Stimulated activated CD4-positive, alpha-beta T cell treated with anti-CD3 and anti-CD28 coated beads, Interleukin-4, amount 100 ng/mL, for 24 hours (primary cell): ENCODE measurements at places on chromosomes 16 and 17.
A peak's percentile ranks its signal among the peaks of the same experiment; 100 is the strongest.

- DNase-seq: peak; percentile 61
Observed at GRCh38 chr17:27756467-27757371, 43.6 kb downstream of the NOS2 start.

- no peak for DNase-seq
Observed at GRCh38 chr17:18028114-18028951, 10.6 kb downstream of the ATPAF2 start.

DNA sequence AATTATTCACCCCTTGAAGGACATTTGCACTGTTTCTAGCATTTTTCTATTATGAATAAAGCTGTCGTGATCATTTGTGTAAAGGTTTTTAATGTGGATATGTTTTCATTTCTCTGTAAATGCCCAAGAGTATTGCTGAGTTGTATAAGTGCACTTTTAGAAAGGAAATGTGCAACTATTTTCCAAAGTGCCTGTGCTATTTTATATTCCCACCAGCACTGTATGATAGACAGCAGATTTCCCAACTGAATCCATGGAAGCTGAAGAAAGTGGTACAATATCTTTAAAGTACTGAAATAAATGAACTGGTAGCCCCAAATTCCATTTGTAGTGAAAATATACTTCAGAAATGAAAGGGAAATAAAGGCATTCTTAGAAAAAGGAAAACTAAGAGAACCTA lies 238.4 kb downstream of the BCAS3 start:
- DNase-seq: no peak

- DNase-seq: peak; percentile 25
Observed at GRCh38 chr17:75153780-75154194, 525 bp downstream of the JPT1 start.

DNA sequence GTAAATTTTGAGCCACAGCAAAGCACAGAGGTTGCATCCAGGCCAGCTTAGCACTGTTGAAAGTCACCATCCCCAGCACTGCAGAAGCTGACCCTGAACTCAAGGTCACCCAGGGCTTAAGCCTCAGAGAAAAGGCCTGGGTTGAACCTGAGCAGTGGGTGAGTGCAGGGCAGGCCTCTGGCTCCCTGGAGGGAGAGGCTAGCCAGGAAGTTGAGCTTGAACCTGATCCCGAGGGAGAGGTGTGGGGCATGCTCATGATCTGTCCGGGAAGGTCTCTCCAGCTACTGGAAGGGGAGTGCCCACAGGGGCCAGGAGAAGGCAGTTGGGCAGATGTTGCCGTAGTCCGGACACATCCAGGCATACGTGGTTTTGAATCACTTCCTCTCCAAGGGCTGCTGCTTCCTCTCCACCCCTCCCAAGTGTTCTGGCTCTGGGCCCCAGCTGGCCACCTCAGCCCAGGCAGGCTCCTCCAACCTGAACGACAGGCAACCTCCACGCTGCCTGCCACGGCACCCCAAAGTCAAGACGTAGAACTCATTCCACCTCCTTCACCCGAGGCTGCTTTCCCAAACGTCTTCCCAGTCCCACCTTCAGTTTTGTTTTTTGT lies 18.4 kb downstream of the CARHSP1 start:
- no peak for DNase-seq

DNA sequence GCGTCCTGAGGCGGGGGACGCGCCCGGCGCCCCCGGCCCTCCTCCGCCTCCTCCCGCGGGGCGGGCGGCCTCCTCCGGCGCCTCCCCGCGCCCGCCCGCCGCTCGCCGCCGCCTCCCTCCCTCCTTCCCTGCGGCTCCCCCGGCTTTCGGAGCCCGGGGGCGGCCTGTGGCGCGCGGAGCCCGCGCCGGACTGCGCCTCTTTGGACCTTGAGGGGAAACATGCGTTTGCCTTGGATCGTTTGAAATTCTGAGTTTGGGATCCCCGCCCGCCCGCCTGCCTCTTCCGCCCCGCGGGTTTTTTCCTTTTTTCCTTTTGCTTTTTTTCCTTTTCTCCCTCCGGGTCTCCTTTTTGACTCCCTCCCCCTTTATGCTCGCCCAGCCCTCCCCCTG lies 390 bp downstream of the ZNRF1 start:
- peak; percentile 21 for DNase-seq

DNA sequence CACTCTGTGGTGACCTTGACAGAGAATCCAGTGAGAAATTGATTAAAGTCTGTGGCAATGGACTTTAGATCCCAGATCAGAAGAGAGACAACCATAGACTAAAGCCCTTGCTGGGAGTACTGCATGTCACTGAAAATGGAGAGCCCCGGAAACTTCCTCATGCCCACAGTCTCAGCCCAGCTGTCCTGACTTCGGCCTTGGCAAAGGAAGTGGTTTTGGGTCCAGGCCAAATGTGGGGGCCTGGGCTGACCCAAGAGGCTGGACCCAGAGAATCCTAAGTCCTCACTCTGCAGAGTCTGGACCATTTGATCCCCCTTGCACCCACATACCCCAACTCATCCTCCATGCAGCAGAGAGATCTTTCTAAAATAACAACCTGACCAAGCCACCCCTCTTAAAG lies 4.7 kb upstream of the BEAN1 start:
- no peak for DNase-seq

GRCh38 chr16:27722892-27723450 lies 173.0 kb downstream of the KATNIP start:
- no peak for DNase-seq

GRCh38 chr17:79136596-79136995 lies 62.0 kb downstream of the ENGASE start:
- DNase-seq: no peak

- peak; percentile 25 for DNase-seq
Observed at GRCh38 chr17:75152922-75153779, 1.2 kb downstream of the JPT1 start.

- no peak for DNase-seq
Observed at GRCh38 chr16:35409503-35409902, 1950.1 kb downstream of the TP53TG3F start.

DNA sequence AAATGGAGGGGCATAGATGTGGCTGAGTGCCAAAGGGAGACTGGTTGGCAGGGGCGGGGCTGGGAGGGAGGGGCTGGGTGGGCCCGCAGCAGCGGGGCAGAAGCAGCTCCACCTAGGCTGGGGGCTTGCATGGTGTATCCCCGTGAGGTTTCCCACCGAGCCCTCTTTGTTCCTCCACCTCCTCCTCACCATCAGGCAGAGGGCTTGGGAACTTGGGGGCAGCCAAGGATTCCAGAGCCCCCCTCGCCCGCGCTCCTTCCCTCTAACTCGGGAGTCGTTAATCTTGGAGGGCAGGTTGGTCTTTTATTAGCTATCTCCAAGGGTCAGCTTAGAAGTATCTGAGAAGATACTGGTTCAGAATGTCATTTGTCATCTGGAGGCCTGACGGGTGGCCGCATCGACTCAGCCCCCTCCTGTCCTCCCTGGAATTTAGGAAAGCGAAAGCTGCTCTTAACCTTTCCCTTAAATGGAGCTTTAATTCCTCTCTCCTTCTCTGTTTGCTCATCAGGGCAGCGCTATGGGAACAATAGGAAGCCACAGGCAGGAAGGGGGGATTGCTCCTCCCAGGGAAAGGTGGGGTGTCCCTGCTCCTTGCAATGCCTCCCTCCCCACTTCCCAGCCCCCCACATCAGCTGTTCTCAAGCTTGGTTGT lies 274.3 kb upstream of the XYLT1 start:
- no peak for DNase-seq

- no peak for DNase-seq
Observed at GRCh38 chr16:66585481-66586239, 6.4 kb downstream of the CMTM2 start.

DNA sequence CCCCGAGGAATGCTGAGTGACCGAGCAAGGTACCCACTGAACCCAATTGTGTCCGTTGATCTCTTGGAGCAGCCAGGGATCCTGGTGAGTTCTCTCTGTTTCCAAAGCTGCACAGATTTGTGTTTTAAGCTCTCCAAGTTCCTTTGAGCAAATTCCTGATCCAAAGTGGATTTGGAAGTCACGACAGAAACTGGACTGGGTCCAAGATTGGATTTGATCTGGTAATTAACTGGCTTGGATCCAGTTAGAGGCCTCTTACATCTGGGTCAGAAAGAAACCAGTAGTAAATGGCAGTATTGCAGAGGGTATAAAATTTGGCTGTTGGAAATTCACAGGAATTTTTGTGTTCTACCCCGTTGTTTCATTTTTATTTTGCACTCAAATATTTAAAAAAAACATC lies 119.5 kb downstream of the PMP22 start:
- DNase-seq: no peak

GRCh38 chr17:62064791-62065563 lies at the start of gene MED13:
Gene MED13 (minus strand): TSS chr17:62065278. CDS start chr17:62065205, 73 bp downstream.
- peak; percentile 61 for DNase-seq

- no peak for DNase-seq
Observed at GRCh38 chr17:77105706-77106105, 35.1 kb upstream of the SEC14L1 start.

GRCh38 chr16:76837872-76838271 lies 353.1 kb upstream of the MON1B start:
- DNase-seq: no peak

- DNase-seq: no peak
Observed at GRCh38 chr16:12462426-12463280, 341.0 kb downstream of the CPPED1 start.

GRCh38 chr17:61205931-61206330 lies 193.7 kb upstream of the TBX2 start:
- DNase-seq: no peak

- no peak for DNase-seq
Observed at GRCh38 chr16:73043828-73044467, 4.0 kb downstream of the ZFHX3 start.

GRCh38 chr17:4833941-4834680 lies 971 bp downstream of the MINK1 start:
- DNase-seq: no peak
